Stomach (tissue), 19 donors: ENCODE measurements at places on chromosomes 6 and 20.

DNA sequence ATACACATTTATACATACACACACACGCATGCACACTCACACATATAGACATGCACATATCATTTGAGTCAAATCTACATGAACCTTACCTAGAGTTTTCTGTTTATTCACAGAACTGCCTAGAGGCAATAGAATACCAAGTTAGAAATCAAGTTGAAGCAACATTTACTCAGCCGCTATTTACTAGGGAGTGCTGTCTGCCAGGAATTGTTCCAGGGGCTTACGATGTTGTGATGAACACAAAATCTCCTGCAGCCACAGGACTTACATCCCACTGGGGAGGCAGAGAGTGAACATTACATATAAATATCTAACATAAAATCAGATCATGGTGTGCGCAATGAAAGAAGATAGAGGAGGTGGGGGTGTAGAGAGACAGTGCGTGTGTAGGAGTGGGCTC is 80.4 kb downstream of the GCLC start:
- no peaks in the 10 kb centered on the region for H3K36me3 ChIP-seq
- no peak overlapping the region for H3K27ac ChIP-seq
- no peaks in the 10 kb centered on the region for H3K4me1 ChIP-seq

DNA sequence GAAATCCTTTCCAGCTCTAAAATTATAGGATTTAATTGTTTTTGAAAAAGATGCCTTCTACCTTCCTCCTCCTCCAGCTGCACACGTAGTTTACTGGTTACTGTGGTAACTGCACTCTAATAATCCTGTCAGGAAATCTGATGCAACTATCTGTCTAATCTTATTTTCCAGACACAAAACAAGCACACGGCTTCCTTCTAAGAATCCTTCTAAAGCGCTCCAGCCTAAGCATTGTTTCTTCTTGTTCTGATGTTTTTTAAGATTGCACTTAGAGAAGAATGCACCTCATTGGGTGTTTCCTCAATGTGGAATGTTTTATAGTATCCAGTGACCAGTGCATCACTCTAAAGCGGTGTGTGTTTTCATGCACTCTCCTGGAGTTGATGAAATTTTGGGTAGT is 63.6 kb downstream of the CARMIL1 start:
- no peak overlapping the region for H3K27ac ChIP-seq
- peaks cover 10% of the 10 kb centered on the region for H3K4me1 ChIP-seq
- H3K4me3 ChIP-seq: no peak overlapping the region
- H3K36me3 ChIP-seq: no peaks in the 10 kb centered on the region

DNA sequence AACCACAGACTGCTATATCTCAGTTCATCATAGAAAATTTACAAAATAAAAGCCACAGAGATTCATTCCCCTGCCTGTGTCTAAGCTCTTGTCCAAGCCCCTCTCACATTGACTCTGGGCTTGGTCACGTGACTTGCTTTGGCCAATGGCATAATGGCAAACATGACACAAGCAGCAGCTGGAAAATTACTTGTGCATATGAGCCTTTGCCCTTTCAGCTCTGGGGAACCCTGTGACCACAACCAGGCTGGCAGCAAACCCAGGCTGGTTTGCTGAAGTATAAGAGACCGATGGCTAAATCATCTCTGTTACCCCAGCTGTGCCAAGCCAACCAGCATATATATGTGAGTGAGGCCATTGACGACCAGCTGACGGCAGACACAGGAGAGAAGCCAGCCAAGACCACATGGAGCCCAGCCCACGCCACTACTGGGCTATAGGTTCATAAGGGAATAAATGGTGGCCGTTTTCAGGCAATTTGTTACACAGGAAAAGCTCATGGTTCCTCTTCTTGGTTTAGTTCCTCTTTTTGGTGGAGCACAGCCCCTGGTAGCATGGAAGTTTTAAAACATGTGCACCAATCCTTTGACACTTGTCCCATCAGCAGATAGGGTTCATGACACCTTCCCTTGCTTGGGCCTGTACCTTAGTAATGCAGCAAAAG is 31.8 kb upstream of the RSPO4 start:
- no peak overlapping the region for H3K4me3 ChIP-seq
- no peaks in the 10 kb centered on the region for H3K4me1 ChIP-seq
- DNase-seq: no peak
- H3K27ac ChIP-seq: no peak overlapping the region

DNA sequence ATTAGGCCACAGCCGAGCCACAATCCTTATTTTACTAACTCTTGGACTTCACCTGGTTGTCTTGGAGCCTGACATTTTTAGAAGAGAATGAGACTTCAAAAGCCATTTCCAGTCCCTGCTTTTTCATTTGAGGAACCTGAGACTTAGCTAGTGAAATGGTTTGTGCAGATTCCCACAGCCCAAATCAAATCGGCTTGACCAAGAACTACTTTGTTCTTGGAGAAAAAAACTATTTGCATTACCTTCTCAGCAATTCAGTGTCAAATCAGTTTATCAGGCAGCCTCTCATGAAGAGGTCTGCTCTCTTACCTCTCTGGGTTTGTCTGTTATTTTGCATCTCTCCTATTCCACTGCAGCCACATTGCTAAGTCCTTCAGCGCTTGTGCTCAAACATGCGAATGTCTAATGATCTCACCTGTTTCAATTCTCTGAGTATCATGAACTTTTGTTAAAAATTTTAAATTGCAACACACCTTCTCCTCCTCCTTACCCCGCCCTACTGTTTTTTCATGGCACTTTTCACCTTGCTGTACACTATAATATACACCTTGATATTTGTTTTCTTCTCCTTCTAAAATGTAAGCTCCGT is 573 bp upstream of the IFNGR1 start:
- DNase-seq: no peak
- no peaks in the 10 kb centered on the region for H3K36me3 ChIP-seq

DNA sequence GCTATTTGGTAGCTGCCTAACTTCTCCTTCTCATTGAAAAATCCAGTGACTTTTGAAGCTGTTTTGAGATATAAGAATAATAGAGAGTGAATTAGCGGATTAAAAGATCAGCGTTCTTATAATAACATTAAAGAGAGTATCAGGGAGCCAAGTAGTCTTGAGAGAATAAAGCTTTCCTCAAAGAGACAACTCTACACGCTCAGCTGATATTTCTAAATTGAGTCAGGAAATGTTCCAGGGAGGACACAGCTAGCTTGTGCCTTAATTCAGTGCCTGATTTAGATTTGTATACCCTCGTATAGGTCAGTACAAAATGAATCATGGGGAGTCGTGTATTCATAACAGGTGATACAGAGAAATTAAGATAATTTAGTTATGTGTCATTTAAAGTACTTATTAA is 75.1 kb upstream of the QKI start:
- no peak overlapping the region for H3K4me3 ChIP-seq
- H3K4me1 ChIP-seq: peaks cover 9% of the 10 kb centered on the region
- no peaks in the 10 kb centered on the region for H3K27me3 ChIP-seq
- no peak for DNase-seq
- H3K27ac ChIP-seq: no peak overlapping the region
- no peaks in the 10 kb centered on the region for H3K36me3 ChIP-seq

- no peak overlapping the region for H3K27ac ChIP-seq
- peaks cover 78% of the 10 kb centered on the region for H3K36me3 ChIP-seq
- no peak overlapping the region for H3K4me3 ChIP-seq
- H3K27me3 ChIP-seq: no peaks in the 10 kb centered on the region
- peaks cover 40% of the 10 kb centered on the region for H3K4me1 ChIP-seq
Observed at GRCh38 chr6:158786645-158787304, 32.4 kb downstream of the EZR start.
